ENCODE measurements at places on chromosomes 11 and 22.

- no peak for DNase-seq
These were observed 46.3 kb upstream of the RRM1 start for GRCh38 chr11:4048340-4048739.

GRCh38 chr22:45925811-45926351 is 51.1 kb downstream of the WNT7B start:
- no peak for DNase-seq

DNA sequence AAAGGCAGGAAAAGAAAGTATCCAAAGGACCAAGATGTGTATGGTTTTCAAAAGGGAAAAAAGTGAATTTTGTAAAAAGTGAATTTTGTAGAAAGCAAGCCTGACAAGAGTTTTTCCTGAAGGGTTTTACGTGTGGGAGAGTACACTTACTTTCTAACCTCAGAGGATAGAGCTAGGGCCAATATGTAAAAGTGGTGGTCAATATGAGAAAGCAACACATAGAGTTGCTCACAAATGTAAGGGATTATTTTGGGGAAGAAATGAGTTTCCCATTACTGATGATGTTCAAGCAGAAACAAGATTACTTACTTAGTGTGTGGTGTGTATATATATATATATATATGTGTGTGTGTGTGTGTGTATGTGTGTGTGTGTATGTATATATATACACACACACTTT is 162.5 kb downstream of the SWAP70 start:
- DNase-seq, result no peak

- no peak for DNase-seq
These were observed 100.5 kb upstream of the RRM1 start for GRCh38 chr11:3994030-3994640.

DNA sequence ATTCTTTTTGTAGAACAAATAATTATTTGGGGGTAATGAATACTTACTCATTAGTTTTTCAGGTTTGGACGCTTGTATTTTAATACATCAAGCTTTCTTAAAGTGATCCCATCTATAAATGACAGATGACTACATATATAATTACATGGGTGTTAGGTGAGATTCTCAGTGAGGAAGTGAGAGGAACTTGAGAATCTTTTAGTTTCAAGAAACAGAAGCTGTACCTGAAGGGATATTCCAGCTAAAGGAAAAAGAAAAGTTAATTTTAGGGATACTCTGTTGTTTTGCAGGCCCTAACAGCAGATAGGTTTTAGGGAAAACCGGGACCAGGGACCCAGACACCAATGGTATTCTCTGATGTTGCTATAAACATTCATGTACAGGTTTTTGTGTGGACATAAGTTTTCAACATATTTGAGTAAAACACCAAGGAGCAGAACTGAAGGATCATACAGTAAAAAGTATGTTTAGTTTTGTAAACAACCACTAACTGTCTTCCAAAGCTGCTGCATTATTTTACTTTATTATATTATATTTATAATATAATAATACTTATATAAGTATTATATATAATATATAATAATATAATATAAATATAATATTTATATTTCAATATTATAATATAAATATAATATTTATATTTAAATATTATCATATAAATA is 24.1 kb upstream of the PHOX2A start:
- DNase-seq, result no peak

DNA sequence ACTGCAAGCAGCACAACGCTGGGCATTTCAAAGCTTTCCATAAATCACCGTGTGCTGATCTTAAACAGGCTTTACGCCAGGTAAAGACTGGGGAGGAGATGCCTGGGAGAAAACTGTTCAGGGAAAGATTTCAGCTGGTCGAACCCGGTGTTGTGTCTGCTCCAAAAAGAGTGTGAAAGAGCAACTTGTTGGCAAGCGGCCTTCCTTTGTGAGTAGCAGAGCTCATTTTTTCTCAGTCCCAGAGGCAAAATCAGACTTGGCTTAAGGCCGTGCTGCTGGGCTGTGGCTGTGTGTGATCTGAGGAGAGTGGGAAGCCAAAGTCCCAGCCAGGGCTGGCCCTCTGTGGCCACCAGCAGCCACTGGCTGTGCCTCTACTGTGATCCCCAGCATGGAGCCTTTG is 75.7 kb upstream of the E2F8 start:
- DNase-seq, result no peak

DNA sequence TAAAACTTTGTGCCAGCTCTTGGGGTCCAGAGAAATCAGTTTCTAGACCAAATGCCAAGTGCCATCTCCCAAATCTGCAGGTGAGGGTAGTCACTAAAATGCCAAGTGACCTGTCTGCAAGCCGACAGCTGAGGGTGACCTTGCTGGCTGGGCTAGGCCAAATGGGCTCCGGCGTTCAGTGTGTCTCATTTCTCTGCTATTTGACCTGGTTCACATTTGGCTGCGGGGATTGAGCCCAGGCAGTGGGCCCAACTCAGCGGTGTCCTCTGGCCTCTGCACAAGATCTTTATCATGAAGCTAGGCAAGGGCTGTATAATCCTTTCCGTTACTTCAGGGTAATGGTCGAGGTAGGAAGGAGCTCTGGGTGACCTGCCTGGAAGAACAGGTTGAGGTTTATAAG is 87.5 kb downstream of the SNX19 start:
- DNase-seq, result no peak

DNA sequence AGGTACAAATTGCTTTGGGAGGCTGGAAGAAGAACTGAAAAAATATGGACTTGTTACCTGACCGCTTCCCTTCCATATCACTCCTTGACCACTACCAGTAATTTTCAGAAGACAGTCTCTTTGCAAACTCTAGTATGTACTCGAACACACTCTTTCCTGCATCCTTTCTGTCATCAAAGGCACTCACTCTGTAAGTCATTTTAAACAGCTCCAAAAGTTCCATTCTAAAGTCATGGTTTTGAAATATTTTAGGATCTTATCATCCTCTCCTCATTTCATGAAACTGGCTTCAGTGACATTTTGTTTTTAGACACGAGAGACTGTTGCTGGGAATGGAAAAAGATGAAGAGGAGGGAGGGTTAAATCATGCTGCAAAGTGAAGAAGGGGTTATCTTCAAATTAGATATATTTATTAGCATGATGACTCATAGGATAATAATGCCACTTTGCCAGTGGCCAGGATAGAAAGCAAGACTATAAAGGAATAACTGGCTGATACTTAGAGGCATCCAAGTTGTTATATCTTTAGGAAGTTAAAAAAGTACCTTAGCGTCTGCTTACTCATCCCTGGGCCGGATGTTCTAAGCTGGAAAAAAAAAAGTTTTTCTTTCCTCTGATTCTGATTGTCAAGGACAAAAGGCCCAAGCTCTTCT is 549.3 kb downstream of the METTL15 start:
- DNase-seq, result no peak

- peak; percentile 53 for DNase-seq
These were observed 515.1 kb downstream of the INSC start for GRCh38 chr11:15629690-15630321.

DNA sequence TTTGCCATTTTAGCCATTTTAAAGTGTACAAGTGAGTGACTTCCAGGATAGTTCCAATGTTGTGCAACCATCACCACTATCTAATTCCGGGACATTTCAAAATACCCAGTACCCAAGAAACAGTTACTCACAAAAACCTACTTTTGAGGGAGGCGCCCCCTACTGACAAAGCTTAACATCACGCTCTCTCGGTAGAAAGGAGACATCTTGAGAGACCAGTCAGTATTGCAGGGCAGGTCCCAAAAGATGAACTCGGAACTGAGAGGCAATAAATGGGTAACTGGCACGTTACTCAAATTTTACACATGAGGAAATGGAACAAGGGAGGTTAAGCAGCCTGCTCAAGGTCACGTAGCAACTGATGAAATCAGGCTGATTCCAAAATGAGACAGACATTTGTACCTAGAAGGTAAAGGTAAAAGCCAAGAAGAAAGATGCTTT is 50.0 kb upstream of the POU2AF1 start:
- DNase-seq, result no peak

DNA sequence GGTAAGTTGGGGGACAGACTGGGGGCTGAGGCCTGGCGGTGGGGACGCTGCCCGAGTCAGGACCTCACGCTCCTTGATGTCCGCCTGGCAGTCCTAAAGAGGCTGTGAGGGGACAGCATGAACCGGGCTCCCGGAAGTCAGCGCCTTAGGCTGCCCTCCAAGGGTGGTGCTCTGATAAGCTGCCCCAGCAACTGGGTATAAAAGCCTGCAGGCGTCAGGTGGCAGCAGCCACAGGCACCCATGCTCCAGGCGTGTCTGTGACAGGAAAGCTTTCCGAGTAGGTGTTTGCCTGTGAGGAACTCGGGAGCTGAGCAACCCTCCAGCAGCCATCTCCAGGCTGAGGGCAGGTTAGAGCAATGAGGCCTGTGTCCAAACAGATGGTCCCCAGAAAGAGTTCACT is 53.0 kb downstream of the ST3GAL4 start:
- no peak for DNase-seq

- no peak for DNase-seq
These were observed 4.2 kb downstream of the ZNF280A start for GRCh38 chr22:22515890-22516289.

DNA sequence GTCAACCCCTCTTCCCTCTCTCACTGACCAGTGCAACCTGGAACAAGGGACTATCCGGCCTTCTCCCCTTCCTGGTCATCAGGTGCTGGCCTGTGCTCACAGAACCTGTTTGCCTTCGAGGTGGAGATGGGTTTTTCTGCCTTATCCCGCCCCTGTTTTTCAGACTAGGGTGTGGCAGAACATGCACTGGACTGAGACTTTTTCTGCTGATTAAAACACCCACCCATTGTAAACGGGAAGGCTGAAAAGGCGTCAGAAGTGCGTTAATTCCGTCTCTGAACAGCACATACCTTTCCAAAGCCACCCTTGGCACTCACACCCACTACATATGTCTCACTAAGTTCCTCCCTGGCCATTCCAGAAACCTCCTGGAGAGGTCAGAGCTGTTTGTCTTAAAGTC is 4.4 kb upstream of the B3GNT6 start:
- DNase-seq, result no peak

- peak; percentile 22 for DNase-seq
These were observed 267.2 kb downstream of the BUD13 start for GRCh38 chr11:116505298-116506262.

DNA sequence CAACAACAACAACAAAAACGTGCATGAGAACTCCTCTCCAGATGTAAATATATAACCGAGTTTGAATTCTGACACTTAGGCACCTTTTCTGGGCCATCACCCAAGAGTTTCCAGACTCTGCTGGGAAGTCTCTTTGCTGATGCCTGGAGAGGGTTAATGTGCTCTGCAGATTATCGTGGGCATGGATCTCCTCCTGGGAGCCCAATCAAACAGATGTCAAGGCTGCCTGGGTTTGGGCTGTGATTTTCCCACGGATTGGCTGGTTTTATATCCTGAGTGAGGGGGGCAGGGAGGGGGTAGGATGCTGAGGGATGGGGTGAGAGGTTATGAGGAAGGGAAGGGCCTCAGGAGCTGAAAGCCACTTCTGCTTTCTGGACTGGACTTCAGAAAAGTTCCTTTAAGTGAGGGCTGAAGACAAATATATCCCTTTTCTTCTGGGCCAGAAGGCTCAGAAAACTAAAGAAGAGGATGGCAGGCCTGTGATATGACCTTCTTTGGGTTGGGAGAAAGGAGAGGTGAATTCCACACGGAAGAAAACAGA is 4.2 kb downstream of the ELF5 start:
- DNase-seq, result no peak

- DNase-seq, result no peak
These were observed 3.2 kb upstream of the MRPL23 start for GRCh38 chr11:1943977-1944376.

DNA sequence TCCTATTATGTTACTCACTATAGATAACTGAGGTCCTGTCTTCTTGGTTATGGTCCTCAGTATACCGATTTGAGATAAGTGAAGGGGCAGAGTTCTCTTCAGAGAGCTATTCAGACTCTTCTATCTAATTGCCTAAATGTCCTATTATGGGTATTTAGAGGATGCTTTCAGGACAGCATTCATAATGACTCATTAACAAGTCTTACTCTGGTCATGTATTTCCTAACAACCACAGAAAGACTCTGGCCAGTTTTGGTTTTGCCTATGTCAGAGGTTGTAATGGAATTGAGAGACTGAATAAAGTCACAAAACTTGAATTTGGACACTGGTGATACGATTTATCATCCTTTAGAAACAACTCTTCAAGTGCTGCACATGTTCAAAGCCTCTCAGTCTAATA is 1233.0 kb downstream of the JRKL start:
- no peak for DNase-seq

GRCh38 chr11:110752890-110753289 is 40.7 kb upstream of the ARHGAP20 start:
- DNase-seq, result no peak

GRCh38 chr11:69992026-69992425 is 86.1 kb upstream of the ANO1 start:
- no peak for DNase-seq

GRCh38 chr11:14409891-14410290 is 50.9 kb upstream of the RRAS2 start:
- DNase-seq, result no peak

GRCh38 chr11:15118431-15118830 is 3.7 kb downstream of the INSC start:
- no peak for DNase-seq

DNA sequence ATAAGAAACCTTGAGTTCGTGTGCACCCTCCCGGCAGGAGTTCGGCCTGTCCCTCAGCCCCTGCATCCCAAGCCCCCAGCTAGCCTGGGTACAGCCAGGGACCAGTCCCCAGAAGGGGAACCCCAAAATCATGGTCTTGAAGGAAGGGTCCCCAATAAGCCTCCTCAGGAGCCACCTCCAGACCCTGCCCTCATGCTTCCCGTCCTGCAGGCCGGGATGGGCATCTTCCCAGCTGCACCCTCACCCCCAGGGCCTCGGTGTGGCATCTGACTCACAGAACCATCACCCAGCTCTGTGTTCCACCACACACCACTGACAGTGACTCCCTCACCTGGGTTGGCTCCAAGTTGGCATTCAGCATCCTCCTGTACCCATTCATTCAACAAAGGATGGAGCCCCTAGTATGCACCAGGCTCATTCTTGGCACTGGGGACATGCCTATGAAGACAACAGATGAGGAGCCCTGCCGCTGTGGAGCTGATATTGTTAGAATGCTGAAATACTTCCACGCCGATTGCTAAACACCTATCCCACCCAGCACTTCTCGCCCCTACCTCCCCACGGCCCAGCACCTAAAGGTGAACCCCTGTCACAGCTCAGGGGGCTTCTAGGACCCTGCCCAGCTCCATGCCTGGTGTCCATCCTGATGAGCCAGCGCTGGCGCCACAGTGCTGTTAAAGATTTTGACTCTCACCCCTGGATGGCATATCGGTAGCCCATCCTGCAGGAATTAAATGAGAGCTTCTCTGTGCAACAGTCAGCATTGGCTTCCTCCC is 77.8 kb downstream of the BUD13 start:
- peak; percentile 39 for DNase-seq

GRCh38 chr11:62559204-62559603 is 12.6 kb upstream of the AHNAK start:
- DNase-seq, result no peak

Data from ecto neural progenitor cell (in vitro differentiated cells).